Bone marrow (tissue), 2 donors: ENCODE measurements at places on chromosomes 3 and 15.

DNA sequence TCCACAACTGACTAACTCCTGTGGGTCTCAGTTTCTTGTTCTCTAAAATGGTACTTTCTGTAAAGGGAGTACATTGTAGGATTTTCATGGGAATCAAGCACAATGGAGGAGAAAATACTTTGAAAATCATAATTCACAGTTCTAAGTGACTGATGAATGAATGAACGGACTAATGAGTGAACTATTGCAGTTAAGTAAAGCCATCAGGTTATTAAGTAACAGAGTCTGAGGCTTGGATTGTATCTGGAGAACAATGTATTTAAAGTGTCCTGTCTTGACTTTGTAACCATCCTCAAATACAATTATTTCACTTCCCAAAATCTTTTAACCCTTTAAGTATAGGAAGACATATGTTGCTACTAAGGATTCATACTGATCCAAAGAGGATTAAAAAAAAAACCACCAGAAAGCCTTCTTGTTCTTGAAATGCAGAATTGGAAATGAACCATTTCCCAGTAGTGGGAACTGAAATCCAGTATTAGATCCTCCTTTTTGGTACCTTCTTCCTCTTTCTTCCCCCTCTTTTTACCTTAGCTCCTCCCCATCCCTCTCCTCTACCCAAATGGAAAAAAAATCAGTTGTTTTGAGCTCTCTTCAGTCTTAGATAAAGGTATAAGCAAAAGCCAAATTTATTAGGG, 13.2 kb upstream of the BCL6 start:
- no peak for DNase-seq

- no peak for DNase-seq
Measured at GRCh38 chr3:78738833-78739232, 1029.0 kb downstream of the ROBO1 start.

DNA sequence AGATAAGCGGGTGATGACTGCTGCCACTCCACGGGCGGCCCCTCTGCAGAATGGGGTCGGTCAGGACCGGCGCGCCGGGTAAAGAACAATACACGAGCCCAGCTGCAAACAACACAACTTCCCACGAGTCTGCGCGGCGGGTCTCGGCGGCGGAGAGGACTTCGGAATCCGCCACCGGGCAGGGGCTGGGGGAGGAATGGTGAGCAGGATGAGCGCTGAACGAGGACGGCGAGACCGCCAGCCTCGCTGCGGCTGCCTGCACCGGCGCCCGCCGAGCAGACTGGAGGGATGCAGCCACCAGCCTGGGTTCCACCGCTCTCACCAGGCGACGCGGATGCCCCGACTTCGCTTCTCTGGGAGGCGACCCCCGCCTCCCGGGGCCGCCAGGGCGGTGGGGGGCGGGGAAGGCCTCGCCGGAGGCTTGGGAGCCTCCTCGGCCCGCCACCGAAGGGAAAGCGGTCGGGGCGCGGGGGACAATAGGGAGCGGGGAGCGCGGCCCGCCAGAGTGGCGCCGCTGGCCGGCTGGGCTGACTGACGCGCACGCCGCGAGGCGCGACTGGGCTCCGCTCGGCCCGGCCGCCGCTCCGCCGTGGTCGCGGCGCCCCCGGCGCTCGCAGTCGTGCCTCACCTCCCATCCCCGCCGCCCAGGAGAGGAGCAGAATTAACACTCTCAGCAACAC, 515 bp downstream of the ADAM10 start:
- no peak for DNase-seq

DNA sequence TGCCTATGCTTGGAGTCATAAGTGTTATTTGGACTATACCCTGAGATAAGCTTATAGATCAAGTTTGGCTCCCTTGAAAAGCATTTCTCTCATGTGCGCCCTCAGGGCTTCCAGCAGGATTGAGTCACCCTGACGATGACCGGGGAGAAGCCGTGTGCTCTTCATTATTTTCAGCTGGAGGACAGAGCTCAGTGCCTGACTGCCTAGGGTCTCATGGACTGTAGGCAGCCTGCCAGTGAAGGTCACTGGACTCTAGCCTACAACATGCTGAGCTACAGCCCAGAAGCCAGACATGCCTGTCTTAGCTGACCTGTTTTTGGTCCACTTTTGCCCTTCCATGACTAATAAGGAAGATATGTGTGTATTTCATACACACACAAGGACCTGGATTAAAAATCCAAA, 31.6 kb upstream of the NUDT16 start:
- no peak for DNase-seq

GRCh38 chr3:133966954-133967353, 62.8 kb downstream of the SLCO2A1 start:
- no peak for DNase-seq

DNA sequence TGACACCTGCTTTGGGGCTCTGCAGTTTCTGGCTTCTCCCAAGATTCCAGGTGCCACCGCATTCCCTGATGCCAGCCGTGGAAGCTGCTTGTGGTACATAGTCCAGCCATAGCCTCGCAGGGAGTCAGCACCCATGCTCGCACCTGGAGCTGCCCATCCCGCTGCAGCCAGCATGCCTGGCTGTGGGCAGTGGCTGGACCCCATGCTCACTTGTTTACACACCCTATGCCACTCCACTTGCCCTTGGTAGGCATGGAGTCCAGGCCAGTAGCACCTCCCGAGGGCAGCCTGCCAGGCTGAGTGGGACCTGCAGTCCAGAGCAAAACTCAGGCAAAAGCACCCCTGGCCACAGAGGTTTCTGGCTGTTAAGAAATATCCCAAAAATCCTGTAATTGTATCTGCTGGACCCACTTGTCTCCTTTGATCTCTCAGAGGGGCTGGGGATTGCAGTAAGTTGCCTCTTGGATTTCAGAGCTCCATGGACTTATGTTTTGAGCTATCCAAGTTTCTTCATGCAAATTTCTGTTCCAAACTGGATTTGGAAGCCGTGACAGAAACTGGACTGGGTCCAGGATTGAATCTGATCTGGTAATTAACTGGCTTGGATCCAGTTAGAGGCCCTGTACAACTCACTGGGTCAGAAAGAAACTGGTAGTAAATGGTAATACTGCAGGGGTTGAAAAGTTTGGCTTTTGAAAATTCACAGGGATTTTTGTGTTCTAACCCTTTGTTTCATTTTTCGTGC, 149.3 kb downstream of the FMN1 start:
- no peak for DNase-seq

GRCh38 chr15:58213587-58214338, 75.6 kb downstream of the AQP9 start:
- no peak for DNase-seq

- DNase-seq = no peak
Measured at GRCh38 chr15:90038632-90039095, 37.5 kb downstream of the ZNF710 start.

GRCh38 chr15:41557673-41558399, 1.2 kb upstream of the TYRO3 start:
- DNase-seq = peak; percentile 75

DNA sequence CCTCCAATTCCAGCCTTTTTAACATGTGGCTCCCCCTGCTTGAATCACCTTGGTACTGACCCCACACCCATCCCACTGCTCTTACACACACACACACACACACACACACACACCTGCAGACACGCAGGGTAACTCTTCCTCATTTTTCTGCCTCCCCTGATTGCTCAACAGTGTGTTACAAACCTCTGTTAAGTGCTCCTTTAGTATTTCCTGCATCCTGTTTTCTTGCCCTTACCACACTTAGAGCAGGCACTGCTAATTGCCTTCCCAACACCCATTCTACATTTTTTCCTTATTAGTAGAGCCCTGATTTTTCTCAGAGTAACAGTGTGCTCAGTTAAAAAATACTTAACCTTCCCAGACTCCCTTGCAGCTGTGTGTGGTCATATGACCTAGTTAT, 184.0 kb downstream of the EBLN2 start:
- no peak for DNase-seq

DNA sequence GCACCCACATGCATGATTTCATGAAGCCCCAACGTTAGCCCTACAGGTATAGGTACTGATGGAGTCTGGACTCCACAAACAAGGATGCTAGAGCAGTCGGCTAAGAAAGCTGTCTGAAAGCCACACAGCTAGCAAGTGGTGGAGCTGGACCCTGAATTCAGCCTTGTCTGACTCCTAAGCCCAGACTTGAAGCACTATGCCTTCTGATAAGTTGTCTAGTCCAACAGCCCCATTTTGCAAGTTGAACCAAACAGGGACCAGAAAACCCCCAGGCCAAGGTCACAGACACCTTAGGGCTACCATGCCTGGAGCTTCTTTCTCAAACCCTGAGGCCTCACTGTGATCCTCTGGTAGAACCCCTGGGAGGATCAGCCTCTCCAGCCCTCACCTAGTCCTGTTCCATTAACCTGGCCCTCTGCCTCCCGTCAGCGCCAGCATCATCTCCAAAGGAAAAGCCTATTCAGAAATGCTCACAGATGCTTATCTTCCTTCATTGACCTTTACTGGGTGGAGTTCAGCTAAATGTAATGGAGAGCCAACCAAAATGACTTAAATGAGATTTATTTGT, 1.7 kb upstream of the SLCO2A1 start:
- no peak for DNase-seq

DNA sequence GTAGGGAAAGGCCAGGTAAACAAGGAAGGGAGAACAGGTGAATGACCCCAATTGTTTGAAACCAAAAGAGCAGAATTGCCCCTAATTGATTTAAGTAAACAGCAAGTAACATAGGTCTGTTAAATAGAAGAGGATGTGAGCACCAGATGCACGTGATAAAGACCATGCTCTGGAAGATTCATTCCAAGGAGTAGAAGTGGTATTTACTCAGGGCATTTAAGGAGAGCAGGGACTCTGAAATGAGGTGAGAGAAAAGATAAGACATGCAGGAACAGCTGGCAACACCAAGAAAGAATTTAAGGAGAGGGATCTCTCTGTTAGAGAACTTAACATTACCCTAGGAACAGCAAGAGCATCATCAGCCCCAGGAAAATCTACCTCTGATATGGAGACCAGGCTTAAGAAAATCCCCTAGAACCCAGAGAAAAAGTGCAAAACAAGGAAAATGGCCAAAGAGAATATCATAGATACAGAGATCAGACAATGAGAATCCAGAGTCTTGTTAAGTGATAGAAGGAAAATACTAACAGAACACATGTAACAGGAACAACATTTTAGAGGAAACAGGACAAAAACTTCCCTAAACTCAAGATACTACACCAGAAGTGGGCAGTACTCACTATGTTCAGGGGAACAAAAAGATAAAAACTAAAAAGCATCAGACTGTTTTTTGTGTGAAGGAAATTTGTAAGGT, 6.4 kb downstream of the NUDT16 start:
- no peak for DNase-seq

- no peak for DNase-seq
Measured at GRCh38 chr3:65951836-65952505, 86.7 kb downstream of the MAGI1 start.

- no peak for DNase-seq
Measured at GRCh38 chr15:53110999-53111398, 320.9 kb upstream of the ONECUT1 start.

DNA sequence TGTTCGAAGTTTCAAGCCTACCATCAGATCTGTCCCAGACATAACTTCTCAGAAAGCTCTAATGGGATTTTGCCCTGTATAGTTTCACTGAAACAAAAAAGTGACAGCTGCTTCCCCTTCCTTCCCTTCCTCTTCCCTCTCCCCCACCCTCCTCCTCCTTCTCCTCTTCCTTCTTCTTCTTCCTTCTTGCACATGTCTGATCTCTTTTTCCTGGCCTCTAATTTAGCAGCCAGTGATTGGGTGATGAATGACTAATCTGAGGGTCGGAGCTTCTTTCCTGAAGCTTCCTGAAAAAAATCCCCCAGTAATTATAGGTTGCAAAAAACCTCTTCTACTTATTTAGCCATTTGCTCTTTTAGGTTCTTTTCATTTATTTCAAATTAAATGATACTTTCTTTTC, 168.7 kb downstream of the POTEB3 start:
- no peak for DNase-seq

DNA sequence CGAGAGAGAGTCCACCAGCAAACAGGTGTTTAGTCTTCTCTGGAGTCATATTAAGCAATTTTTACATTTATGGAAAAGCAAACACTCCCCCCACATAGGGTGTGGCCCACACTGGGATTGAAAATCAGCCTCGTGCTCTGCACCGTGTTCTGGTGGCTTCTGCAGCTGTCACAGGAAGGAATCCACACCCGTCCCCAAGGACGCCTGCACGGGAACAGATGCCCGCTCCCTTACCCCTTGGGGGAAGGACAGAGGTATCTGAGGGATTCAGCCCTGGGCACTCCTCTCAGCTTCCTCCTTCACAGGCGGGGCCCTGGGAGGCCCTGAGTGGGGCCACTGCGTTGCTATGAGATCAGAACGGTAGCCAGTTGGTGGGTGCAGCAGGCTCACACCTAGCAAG, 27.8 kb downstream of the LIPC start:
- no peak for DNase-seq

- no peak for DNase-seq
Measured at GRCh38 chr15:71302861-71303410, 187.7 kb downstream of the THSD4 start.

DNA sequence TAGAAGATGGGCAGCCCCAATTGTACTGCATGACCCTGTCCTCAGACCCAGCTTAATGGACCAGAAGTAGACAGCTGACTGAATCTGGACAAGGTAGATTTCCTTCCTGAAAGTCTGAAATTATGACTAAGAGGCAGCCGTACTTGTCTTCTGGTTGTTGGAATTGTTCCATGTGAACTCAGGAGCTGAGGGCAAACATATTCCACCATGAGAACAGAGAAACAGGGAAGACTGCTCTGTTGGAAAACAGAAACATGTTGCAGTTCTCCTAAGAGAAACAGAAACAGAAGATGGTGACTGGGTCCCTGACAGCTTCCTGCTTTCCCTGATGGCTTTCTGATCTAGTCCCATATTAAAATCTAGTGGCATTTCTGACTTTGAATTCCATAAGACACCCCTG, 24.1 kb downstream of the POPDC2 start:
- no peak for DNase-seq

DNA sequence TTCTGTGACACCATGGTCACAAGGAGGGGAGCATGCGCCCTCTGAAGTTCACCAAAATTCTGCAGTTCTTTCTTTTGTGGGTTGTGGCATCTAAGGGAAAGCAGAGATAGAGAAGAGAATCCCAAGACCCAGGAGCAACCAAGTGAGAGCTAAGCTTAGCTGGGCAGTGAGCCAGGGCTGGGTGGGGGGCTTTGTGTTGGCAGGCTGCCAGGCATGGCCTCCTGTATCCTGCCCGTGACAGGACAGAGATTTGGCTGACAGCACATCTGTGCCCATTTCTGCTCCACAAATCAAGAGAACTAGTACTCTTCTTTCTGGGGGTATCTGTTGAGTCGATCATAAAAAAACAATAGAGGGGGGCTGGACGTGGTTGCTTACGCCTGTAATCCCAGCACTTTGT, 66.2 kb downstream of the NMNAT3 start:
- no peak for DNase-seq

DNA sequence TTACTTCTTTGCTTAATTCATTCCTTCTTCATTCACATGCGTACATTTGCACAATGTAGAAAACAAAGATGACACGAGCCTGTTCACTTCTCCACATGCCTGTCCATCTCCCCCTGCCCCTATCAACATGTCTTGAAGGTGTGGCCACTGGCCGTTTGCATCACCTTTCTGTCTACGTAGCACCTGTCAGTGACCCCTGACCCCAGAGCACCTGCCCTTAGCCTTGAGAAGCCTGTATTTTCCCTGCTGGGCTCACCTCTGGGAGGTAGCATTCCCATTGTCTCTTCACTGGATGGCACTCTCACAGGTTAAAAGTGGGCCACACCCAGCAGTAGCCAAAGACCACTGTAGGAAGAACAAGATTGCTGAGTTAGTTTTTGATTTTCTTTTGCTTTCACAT, 234.1 kb downstream of the THSD4 start:
- no peak for DNase-seq
